Activated naive CD4-positive, alpha-beta T cell treated with Interleukin-2 at 50 U/mL for 16 hours (primary cell): ENCODE measurements at places on chromosomes 5 and 9.

DNA sequence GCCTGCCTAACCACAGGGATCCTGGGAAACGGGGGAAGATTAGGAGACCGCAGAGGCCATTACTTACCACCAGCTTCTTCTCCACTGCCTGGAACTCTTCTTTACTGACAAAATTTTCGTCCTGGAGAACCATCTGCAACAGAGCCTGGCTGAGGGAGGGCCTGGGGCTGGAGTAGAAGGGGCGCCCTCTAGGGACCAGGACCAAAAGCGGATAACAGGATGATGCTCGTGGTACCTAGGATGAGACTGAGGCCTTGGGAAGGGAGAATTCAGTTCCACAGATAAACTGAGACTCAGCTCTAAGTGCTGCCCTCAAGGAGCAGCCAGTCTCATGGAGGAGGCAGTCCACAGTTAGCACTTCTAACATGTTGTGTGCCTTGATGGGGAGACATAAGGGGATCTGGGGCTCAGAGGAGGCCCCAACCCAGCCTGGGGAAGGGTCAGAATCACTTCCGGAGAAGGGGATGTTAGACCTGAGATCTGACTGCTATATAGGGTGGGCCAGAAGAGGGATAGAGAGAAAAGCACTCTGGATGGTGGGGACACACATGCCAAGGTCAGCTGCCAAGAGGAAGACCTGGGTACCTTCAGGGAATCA lies 1.2 kb downstream of the SPATA24 start:
- DNase-seq, result no peak

- no peak for DNase-seq
Measured at GRCh38 chr5:6899221-6899620, 186.0 kb downstream of the TENT4A start.

GRCh38 chr5:72149742-72150141 lies 42.5 kb downstream of the MAP1B start:
- no peak for DNase-seq

GRCh38 chr9:12652973-12653372 lies 40.2 kb upstream of the TYRP1 start:
- DNase-seq, result no peak

GRCh38 chr5:106159616-106160015 lies 1511.1 kb downstream of the EFNA5 start:
- no peak for DNase-seq

DNA sequence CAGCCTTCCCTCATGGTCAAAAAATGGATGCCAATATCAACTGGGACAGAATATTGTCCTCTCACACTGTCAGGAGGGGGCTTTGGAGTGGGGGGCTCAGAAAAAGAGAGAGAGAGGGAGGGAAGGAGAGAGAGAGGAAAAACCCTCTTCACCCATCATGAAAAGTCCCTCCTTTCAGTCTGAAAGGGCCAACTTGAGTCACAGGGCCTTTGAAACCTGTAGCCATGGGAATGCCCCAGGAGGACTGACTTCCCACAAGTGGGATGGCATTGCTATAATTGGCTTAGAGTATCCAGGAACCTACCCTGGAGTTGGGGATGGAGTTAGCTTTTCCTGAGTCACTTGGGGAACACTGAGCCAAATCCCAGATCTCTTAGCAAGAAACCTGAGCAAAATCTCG lies 41.2 kb downstream of the DNAJC21 start:
- DNase-seq, result no peak

GRCh38 chr9:112186695-112187094 lies 11.6 kb upstream of the SUSD1 start:
- no peak for DNase-seq

DNA sequence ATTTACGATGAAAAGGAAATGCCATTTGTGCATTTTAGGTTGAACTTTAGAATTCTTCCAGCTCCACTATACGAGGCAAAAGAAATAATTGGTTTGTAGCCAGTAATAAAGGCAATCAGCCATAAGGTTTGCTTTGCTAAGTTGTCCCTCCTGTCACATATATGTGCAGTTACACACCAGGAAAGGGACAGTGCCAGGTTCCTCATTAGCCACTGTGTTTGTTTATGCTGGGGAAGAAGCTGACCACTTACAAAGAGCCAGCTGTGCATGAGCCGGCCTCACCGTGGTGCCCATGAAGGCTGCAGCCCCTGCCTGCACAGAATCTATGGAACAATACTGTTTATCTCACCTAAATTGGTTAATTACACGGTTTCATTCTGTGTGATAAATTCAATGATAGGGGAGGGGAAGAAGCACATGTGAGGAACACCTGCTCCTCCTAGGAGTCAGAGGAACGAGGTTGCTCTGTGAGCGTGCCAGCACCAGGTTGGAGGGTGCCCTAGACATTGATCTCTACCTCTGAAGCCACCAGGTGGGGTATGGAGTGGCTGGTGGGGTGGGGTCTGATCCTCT lies 173.8 kb upstream of the DAP start:
- no peak for DNase-seq

- DNase-seq, result no peak
Measured at GRCh38 chr9:102069969-102070368, 331.5 kb upstream of the GRIN3A start.

GRCh38 chr5:149388498-149389190 lies 9.6 kb upstream of the IL17B start:
- no peak for DNase-seq

- DNase-seq, result no peak
Measured at GRCh38 chr9:130847306-130848217, 12.5 kb downstream of the ABL1 start.

- DNase-seq, result no peak
Measured at GRCh38 chr5:71816307-71816706, 97.2 kb downstream of the CARTPT start.

DNA sequence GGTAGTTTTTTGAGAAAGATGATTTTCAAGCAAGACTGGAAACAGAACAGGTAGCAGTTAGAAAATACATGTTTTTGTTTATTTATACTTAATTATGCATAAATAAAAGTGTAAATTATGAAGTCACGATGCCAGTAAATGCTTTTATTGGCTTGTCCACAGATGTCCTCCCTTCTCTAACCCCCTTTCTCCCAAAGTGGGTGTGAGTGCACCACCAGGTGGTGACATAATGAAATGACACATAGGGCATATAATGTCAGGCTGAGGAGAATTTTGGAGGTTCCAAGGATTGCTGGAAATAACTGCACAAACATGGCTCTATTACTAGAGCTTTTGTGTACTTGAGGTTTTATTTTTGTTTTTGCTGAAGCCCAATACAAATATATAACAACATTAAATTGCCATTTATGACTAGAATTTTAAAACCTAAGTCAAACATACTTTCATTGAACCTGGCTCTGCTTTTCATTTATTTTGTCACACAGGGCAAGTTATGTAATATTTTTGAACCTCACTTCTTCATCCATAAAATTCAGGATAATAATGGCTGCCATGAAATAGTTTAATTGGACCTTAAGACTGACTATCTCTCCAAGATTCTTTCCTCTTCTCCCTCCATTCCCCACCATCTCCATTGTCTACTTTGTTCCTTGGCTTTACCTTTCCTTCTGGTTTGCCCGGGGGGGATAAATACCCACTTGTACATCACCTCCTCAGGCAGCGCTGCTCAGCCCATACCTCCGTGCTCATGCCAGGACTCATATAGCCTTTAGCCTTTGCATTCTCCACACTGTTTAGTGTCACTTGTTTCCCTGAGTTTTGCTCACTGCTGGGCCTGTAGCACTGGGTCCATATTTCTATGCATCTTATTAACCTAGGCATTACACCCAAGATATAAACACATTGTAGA lies 168.8 kb downstream of the PDE4D start:
- no peak for DNase-seq
